AG04449 (cell line): ENCODE measurements at places on chromosomes 3 and 15.

DNA sequence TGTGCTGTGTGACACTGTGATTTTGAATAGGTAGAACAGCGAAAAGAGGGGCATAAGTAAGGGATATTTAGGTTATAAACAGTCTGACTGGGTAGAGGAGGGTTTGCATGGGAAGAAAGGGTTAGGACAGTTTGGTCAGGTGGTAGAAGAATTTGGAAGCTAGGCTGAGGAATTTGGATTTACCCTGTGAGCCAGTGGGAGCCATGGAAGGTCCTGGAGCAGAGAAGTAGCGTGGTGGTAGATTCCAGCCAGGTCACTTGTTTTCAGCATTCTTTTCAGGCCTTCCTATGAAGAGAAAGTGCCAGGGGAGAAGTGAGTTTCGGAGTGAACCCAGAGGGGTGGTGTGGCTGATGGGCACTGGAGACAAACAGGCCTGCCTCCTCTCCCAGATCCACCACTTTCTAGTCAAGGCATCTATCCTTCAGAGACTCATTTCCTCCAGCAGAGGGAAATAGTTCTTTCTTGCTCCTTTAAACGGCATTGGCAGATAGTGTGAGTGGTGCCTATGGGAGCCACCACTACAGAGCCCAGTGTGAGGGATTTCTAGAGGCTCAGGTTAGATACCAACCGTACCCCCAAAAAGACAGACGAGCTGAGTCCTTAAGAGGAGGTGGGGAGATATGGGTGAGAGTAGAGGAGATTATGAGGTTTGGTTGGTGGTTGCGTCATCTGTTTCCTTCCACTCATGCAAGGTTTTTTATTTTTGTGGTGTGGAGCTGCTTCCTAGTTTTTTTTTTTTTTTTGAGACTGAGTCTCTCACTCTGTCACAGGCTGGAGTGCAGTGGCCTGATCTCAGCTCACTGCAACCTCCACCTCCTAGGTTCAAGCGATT lies 21.2 kb downstream of the PXK start:
- no peak for DNase-seq

DNA sequence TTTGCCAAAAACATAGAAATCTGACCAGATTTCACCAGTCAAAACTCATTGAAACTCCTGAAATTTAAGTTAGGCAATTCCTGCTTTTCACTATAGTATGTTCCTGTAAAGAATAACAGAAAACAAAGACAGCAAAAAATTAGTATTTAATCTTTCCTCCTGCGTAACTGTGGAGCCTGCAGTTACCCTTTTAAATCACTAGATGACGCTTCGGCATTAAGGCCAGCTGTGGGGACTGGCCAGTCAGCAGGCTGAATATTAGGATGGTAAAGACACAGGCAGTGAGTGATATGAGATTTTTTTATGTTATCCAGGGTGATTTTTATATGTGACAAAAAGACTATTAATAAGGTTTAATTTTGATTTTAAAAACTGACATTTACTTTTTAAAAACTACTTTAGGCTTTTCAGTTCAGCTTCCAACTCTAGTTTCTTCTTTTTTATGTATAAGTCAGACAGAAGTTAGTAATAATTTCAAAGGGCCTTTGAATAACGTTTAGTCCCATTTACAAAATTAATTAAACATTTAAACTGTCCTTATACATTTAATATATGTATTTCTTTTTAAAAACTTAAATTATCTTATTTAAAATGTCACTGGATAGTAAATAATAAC lies 165.1 kb downstream of the PPM1L start:
- DNase-seq, result no peak

GRCh38 chr3:123394391-123395020 lies 54.4 kb downstream of the ADCY5 start:
- DNase-seq, result no peak

DNA sequence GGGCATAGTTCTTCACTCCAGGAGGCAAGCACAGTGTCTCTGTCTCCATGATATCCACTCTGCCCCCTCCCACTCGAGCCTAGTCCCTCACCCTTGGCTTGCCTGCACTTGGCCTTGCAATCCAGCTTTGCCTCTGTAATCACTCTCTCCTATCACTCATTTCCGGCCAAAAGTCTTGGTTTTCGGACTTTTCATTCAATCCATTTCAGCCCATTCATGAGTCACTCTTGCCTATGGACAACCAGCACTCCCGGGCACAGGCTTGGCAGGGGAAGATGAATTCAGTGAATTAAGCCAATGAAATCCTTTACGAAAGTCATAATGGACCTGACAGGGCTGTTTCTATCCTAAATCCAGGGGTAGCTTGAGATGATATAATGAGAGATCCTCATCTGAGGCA lies 21.7 kb downstream of the DAZL start:
- no peak for DNase-seq

DNA sequence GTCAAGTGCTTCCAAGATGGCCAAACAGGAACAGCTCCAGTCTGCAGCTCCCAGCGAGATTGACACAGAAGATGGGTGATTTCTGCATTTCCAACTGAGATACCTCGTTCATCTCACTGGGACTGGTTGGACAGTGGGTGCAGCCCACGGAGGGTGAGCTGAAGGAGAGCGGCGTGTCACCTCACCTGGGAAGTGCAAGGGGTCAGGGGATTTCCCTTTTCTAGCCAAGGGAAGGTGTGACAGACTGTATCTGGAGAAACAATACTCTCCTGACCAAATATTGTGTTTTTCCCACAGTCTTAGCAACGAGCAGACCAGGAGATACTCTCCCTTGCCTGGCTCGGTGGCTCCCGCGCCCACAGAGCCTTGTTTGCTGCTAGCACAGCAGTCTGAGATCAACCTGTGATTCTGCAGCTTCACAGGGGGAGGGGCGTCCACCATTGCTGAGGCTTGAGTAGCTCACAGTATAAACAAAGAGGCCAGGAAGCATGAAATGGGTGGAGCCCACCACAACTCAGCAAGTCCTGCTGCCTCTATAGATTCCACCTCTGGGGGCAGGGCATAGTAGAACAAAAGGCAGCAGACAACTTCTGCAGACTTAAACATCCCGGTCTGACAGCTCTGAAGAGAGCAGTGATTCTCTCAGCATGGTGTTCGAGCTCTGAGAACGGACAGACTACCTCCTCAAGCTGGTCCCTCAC lies 293.5 kb upstream of the SUCLG2 start:
- DNase-seq, result no peak

GRCh38 chr3:43872301-43872700 lies 181.6 kb downstream of the ABHD5 start:
- DNase-seq, result peak; percentile 85

DNA sequence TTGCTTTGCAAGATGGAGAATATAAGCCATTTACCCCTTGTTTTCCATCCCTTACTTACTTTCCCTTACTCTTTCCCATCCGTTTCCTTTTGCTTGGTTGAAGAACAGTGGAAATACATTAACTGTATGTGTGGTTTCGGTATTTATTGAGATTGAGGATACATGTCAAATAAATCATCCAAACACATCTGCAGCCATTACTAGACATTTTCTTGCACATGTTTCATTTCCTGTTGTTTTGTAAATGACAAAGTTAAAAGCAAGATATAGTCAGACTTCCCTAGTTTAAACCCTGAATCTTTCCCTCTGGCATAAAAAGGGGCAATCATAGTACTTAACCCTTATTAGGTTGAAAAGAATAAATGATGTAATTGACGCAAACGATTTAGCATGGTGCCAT lies 82.1 kb upstream of the BCHE start:
- DNase-seq, result no peak

DNA sequence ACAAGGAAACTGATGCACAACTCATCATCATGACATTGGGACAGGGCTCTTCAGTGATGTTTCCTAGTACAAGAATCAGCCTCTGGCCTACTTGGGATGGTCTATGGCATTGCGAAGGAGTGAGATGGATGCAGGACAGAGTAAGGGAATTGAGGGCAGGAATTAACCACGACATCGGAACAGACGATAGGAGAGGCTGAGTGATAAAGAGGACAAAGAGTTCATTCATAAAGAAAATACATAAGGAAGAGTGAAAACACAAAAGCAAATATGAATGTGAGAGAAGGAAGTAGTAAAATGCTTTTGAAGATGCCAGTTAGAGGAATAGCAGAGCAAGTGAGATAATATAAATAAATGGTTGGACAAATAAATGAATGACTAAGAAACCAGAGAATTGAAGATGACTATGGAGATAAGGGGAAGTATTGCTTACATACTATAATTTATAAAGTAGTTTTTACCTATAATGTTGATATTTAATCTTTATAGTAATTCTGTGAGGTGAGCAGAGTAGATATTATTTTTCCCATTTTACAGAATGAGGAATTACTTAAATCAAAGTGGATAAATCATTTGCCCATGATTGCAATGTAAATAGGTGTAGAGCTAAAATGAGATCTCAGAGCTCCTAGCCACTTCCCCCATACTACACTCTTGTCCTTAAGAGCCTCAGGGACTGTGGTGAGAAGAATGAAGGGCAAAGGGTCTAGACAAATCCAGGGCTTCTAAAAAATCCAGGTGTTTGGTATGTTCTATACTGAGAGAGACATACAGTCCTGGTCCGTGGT lies 203.3 kb downstream of the DTWD1 start:
- DNase-seq, result no peak

DNA sequence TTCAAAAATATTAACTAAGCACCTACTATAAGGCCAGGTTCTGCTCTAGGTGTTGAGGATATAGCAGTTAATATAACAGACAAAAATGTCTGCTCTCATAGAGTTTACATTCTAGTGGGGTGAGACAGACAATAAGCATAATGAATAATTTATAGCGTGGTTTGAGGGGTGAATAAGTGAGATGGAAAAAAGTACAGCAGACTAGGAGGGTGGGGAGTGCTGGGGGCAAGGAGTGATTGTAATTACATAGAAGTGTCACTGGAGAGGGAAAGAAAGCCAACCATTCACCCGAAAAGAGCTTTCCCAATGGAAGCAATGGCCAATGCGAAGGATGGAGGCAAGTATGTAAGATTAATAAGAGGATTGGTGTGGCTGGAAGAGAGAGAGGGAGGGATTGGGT lies 552.9 kb upstream of the KCNMB2 start:
- DNase-seq, result no peak

GRCh38 chr3:31908391-31909097 lies 72.5 kb downstream of the OSBPL10 start:
- DNase-seq, result no peak

GRCh38 chr3:170801597-170801996 lies 68.4 kb downstream of the RPL22L1 start:
- DNase-seq, result no peak

- DNase-seq, result no peak
These were observed 33.1 kb upstream of the PARL start for GRCh38 chr3:183917776-183918175.

- no peak for DNase-seq
These were observed 52.3 kb downstream of the PCSK6 start for GRCh38 chr15:101437209-101437608.

DNA sequence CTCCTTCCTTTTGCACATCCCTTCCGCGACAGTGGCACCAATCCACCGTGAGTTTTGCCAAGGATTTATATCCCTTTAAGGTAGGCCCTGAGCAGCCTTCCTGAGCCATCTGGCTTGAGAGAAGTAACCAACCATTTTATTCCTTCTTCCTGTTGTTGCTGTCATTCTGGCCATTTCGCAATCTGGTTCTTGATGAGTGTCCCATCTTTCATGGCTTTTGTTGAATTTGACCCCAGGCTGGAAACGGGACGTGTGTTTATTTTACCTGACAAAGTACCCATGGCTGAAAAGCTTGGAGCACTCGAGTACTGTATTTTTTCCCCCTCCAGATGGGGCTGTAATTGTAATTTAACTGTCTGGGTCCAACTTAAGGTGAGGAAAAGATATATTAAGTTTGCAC lies 173.4 kb downstream of the WNT5A start:
- DNase-seq, result no peak

DNA sequence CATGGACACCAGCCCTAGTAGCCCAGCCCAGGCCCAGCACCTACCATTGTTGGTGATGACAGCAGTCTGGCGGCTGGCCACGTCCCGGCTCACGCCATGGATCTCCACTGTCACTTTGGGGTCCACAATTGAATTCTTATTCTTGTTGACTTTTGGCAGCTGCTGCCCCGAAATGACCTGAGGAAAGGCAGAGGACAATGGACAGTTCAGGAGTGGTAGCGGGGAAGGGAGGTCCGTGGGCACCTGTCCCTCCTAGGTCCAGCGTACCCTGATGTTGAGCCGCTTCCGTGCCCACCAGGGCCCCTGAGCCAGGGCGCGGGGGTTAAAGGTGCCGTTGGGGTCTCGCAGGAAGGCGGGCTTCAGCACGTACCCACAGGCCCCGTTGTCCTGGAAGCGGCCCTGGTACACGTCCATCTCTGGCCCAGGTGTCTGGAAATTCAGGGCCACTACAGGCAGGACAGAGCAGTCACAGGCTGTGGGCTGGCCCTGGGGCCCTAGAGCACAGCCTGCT lies 17.7 kb downstream of the VILL start:
- DNase-seq, result no peak

- DNase-seq, result no peak
These were observed 550.0 kb downstream of the AGBL1 start for GRCh38 chr15:86629409-86630356.

DNA sequence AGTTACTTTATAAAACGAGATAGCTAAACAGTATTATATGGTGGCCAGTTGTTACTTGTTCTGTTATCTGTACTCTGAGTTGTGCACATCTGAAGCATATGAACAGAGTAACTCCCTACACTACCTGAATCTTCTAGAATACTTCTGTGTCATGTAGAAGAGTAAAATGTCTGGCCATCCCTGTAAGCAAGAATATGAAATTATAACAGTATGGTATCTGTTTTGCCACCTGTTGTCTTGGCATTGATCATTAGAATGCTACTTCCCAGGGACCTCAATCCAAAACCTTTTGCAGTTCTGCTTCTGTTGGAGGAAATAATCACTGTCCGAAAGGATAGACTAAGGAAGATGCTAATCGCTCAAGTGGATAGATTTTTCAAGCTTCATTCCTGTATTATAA lies 1.9 kb downstream of the TEX9 start:
- DNase-seq, result no peak

GRCh38 chr3:185144784-185145183 lies 8.1 kb downstream of the C3orf70 start:
- no peak for DNase-seq

DNA sequence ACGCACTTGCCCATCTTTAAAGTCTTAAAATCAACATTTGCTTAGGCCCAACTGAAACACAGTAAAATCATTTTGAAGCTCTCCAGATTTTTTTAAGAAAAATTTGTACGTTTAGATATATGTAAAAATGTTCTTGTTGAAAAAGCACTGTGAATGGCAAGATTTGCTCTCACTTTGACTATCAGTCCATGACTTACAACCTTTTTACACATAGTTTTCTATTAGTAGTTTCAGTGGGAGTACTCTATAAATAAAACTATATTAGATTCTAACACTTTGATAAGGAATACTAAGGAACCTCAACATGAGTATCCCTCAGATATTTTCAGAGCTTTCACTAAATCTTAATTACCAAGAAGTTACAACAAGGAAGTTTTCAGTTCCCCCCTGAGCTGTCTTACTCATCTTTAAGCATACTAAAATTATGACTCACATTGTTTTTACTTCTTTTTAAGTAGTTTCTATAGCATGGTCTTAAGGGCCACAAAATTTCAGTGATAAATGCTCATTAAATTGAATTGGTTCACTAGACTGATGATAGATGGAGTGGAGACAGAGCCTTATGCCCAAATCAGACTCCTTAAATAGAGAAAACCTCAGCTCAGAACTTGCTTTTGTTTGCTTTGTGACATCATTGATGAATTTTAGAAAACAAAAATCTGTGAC lies 31.6 kb upstream of the RAP2B start:
- DNase-seq, result peak; percentile 74
